ENCODE measurements at places on chromosomes 7 and 10. TPM values are rescaled to one million over a fixed set of nuclear protein-coding genes. Genes with fewer than 3 reads are reported as not detected.

The TUBAL3 gene
- 0.49 TPM for total RNA-seq

The COL17A1 gene
- 3.8 TPM for total RNA-seq

The LIPM gene
- total RNA-seq, result not detected

The PLEKHS1 gene
- not detected for total RNA-seq

The NUDT13 gene
- total RNA-seq, result 3.3 TPM

The PNLIPRP3 gene
- total RNA-seq, result not detected

The ASAH2 gene
- total RNA-seq, result 1.8 TPM

The ANKRD30A gene
- total RNA-seq, result 1.4 TPM

The TUBB8 gene
- total RNA-seq, result not detected

The NOS3 gene
- 0.34 TPM for total RNA-seq

The ZNF32 gene
- 19.1 TPM for total RNA-seq

The EBLN1 gene
- total RNA-seq, result not detected

All from A549 treated with CpdA at 1 μM for 4 hours (cell line).